Stimulated activated CD4-positive, alpha-beta T cell treated with anti-CD3 and anti-CD28 coated beads, Interleukin-1b, Interleukin-23, amount 100 ng/mL, for 4 hours (primary cell): ENCODE measurements at places on chromosomes 12 and 14.

GRCh38 chr12:30822385-30823155 is 67.8 kb upstream of the CAPRIN2 start:
- no peak for DNase-seq

DNA sequence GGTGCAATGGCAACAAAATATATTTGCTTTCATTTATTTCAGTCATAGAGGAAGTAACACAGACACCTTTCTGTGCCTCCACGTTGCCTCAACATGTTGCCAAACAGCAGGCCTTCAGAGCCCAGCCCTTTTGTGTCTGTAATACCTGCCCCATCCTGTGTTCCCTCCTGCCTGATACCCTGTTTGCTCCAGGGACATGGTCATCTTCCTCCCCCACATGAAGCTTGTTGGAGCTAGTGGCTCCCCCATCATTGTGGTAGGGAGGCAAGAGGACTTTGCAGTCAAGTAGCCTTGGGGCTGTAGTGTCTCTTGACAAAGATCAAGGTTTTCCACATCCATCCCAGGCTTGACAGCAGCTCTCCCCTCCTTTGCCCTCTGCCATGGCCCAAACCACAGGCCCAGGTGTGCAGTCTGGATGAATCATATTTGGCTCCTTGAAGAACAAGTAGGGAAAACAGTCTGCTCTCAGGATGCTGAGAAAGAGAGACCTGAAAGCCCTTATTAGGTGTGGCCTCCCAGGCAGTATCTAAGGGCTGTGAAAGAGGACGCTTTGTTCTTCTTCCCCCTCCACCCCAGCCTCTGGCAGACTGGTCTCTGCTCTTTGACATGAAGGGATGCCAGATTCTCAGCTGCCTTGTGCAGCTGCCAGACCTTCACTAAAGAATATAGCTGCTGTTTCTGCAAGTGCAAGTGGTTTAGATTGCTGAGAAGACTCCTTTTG is 329.0 kb downstream of the C12orf75 start:
- DNase-seq = no peak

GRCh38 chr12:41576925-41577324 is 388.8 kb downstream of the PDZRN4 start:
- DNase-seq = no peak

DNA sequence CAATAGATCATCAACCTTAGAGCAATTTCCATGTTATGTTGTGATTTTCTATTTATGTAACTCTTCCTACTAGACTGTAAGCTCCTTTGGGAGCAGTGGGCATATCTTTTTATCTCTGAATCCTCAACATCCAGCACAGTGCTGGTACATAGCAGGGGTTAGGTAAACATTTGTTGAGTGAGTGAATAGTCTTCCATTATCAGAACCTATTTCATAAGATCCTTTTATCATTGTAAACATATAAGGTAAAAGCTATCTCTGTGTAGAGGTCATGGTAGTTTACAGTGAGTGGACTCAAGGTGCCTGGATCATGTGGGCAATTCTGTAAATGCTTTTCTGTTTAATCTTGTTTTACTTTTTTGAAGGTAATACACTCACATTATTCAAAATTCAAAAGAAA is 15.1 kb downstream of the FKBP11 start:
- no peak for DNase-seq

DNA sequence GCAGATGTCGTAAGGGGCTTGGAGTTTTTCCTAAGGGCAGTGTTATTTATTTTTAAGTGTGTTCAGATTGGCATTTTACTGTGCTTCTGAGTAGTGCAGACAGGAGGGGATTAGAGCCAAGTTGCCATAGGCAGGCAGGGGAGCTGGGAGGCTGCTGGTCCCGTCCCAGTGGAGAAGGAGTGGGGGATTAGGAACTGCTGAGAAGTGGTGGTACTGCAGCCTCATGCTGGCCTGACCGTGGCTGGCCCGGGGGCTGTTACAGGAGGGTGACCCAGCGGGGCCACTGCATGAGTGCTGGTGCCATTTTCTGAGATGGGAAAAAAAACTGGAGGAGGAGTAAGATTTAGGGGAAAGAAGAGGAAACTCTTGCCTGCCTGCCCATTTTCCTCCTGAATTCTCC is 52.3 kb upstream of the DLK1 start:
- no peak for DNase-seq

DNA sequence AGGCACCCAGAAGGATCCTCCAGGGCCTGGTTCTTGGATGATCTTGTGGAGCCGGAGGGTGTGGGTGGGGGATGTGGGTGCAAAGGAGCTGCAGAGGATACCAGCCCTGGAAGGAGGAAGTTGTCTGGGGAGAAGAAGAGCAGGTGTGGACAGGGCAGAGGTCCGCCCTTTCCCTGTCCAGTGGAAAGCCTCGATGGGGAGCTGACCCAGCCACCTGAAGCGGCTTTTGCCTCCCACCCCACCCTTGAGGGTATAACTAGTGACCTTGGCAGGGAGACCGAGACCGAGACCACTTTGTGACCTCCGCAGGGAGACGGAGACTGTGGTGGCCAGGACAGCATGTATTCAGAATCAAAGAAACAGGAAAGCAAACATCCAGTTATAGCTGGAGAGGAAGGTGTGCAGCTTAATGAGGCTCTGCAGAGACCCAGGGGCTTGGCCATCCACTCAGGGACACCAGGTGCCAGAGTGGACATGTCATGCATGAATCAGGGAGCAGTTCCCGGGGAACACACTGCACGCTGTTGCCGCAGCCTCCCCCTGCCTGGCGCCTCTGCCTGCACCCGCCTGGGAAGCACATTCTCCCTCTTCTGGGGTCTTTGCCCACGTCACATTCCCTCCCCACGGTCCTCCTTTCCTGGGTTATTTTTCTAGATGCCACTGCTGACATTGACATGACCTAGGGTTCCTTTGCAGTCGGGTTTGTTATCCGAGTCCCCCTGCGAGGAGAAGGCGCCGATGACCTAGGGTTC is 87.7 kb downstream of the ADGRD1 start:
- no peak for DNase-seq

DNA sequence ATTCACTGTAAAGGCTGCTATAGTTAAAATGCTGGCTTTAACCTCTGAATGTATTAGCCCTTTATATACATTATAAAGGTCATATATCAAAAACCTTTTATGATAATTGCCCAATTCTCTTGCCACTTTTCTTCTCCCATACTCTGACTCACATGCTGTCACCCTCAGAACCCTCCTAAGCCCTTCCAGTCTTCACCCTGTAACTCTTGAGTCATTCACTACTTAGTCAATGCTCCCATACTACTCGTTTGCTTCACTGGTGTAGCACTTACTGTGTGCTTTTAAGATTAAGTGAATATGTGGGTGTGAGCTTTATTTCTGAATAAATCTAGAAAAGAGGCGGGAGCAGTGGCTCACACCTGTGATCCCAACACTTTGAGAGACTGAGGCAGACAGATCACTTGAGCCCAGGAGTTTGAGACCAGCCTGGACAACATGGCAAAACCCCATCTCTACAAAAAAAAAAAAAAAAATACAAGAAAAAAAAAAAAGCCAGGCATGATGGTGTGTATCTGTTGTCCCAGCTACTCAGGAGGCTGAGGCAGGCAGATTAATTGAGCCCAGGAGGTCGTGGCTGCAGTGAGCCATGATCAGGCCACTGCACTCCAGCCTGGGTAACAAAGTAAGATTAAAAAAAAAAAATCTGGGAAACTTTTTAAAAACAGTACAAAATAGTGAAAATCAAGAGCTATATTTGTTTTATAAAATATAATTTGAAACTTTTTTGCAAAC is 37.6 kb downstream of the SPATA7 start:
- no peak for DNase-seq

GRCh38 chr14:91227183-91227628 is 17.3 kb downstream of the GPR68 start:
- DNase-seq = no peak

DNA sequence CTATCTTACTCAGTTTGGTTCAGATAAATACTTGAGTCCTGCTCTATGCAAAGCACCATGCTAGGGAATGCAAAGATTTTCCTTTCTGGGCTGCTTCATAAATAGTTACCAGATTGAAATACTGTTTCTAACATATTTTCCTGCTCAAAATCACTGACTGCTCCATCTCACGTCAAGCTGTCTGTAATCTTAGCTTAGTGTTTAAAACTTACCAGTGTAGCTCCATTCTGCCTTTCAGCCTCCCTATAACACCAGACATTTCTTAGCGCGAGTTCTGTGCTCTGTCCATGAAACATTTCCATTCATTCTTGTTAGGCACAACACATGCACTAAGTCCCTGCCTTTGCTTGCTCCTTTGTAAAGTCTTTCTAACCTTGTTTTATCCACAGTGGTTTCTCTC is 129.4 kb downstream of the NPAS3 start:
- DNase-seq = no peak

DNA sequence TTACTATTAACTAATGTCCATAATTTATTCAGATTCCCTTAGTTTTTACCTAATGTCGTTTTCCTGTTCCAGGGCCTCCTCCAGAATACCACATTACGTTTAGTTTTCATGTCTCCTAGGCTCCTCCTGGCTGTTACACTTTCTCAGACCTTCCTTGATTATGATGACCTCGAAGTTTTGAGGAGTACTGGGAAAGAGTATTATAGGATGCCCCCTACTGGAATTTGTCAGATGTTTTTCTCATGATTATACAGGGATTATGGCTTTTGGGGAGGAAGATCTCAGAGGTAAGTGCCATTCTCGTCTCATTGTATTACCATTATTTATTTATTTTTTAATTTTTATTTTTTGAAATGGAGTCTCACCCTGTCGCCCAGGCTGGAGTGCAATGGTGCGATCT is 17.7 kb upstream of the C1S start:
- DNase-seq = no peak

GRCh38 chr12:1826401-1826800 is 6.0 kb downstream of the LRTM2 start:
- no peak for DNase-seq
